ENCODE measurements at places on chromosomes 4 and X. TPM values are rescaled to one million over a fixed set of nuclear protein-coding genes. Genes with fewer than 3 reads are reported as not detected.

RAB40A gene
- not detected for total RNA-seq

KLHL13 gene
- total RNA-seq = 0.31 TPM

SPANXB1 gene
- 2.5 TPM for total RNA-seq

SHISA3 gene
- not detected for total RNA-seq

ADH4 gene
- not detected for total RNA-seq

ARHGAP36 gene
- not detected for total RNA-seq

ZFYVE28 gene
- total RNA-seq = 3.0 TPM

TBC1D14 gene
- 38.8 TPM for total RNA-seq

SCML1 gene
- total RNA-seq = 5.8 TPM

NPNT gene
- total RNA-seq = 0.22 TPM

SYNPO2 gene
- 1.0 TPM for total RNA-seq

SSX2B gene
- total RNA-seq = not detected

CYLC1 gene
- not detected for total RNA-seq

SLC6A14 gene
- not detected for total RNA-seq

GPR82 gene
- total RNA-seq = not detected

REELD1 gene
- not detected for total RNA-seq

FNIP2 gene
- total RNA-seq = 4.4 TPM

UBA1 gene
- total RNA-seq = 208 TPM

S100P gene
- 55.6 TPM for total RNA-seq

SLC34A2 gene
- 0.19 TPM for total RNA-seq

TCEAL6 gene
- total RNA-seq = not detected

CT45A3 gene
- not detected for total RNA-seq

EVC2 gene
- 2.5 TPM for total RNA-seq

TMEM156 gene
- 17.8 TPM for total RNA-seq

GASK1B gene
- 0.31 TPM for total RNA-seq

MAGEE1 gene
- total RNA-seq = 4.6 TPM

FREM3 gene
- total RNA-seq = not detected

REPS2 gene
- 1.2 TPM for total RNA-seq

DMP1 gene
- total RNA-seq = not detected

TXK gene
- 0.31 TPM for total RNA-seq

STOX2 gene
- 2.4 TPM for total RNA-seq

GPC3 gene
- total RNA-seq = not detected

XK gene
- 0.34 TPM for total RNA-seq

GLUD2 gene
- total RNA-seq = 2.4 TPM
